ENCODE measurements at places on chromosomes 3 and 15.

DNA sequence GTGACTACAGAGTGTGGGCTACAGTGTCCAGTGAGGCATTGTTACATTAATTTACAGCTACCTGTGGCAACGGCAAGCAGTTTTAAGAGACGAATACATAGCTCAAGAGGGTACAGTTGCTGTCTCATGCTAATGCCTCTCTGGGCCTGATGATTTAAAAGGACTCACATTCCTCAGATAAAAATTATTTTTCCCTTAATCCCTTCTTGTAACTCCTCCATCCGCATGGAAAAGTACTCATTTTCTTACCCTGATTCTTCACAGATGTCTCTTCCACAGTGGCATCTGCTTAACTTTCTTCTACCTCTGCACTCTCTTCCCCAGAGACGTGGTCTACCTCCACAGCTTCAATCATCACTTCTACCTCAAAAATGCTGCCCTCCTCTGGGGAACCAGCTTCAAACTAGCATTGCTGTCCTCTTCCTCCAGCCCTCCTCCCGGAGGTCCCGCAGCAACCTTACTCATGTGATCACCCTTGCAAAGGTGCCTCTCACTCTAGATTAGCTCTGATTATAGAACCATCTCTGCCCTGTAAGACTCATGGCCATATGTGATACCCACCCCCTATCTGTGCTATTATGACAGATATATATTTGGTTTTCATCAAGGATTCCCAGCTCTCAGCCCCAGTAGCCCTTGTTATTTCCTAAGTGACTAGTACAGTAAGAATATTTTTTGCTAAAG, 21.4 kb upstream of the ABHD17C start:
- DNase-seq: no peak

- peak; percentile 70 for DNase-seq
These were observed 21.4 kb upstream of the NR2C2 start for GRCh38 chr3:14925729-14926591.

DNA sequence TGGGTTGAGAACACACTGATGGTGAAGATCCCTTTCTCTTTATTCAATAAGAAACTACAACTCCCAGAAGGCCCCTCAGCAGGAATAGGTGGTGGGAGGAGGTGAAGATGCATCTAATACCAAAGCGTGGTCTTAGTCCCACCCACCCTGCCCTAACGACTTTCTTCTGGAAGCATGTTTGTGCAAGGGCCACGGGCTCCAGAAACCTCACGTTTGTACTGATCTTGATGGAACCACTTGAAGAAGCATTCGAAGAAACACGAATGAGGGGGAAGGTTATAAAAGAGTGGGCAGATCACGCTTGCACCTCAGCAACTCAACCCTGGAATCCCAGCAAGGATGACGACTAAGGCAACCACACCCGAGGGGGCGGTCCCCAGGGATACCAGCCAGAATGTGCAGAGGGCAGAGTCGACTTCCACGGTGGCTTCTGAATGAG, 10.6 kb upstream of the SLC25A36 start:
- DNase-seq: no peak

- DNase-seq: peak; percentile 73
These were observed 232.6 kb upstream of the CHRM5 start for GRCh38 chr15:33735637-33736247.

DNA sequence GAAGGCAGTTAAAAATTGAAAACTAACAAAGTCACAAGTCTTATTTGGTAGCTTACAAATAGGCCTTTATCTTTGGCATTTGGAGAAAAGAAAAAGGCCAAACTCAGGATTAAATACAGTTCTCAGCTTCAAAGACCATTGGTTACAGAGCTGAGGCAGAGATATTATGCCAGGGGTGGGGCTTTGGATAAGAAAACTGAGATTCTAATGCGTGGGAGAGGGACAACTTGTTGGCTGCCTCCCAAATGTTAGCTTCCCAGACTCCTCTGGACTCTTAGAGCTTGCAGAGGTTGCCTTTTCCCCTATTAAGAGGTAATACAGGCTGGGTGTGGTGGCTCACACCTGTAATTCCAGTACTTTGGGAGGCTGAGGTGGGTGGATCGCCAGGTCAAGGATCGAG, 231.8 kb downstream of the SQOR start:
- DNase-seq: no peak

DNA sequence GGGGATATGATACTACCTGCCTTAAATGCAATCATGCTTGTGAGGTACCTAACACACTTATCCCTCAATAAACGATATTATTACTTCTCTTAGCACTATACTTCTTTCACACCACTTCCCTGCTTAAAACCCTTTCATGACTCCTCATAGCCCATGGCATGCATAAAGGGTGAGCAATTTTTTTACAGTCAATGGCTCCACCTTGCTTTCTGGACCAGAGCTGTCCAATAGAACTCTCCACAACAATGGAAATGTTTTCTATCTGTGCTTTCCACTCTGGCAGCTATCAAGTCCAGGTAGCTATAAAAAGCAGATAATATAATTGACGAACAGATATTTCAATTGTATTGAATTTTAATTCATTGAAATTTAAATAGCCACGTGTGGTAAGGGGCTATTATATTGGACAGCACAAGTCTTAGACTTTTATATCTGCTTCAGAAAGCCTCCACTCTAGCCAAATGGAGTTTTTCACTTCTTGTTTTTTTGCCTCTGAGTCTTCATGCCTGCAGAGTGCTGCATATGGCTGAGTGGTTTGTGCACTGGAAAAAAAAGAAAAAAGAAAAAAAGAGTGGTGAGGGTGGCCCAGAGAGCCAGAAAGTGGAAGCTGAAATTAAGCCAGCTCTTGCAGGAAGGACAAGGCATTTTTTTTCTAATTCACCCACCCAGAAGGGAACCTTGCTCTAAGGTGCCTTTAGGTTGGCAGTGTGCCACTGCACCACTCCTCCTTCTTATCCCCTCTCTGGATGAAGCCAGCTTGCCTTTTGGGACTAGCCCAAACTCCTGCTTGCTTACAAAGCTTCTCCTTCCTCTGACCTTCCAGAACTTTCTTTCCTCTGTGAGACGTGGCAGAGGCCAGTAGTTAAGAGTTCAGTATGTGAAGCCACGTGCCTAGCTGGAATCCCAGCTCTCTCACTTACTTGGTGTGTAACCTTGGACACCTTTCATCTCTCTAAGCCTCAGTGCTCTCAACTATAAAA, 239.0 kb upstream of the LRTM1 start:
- no peak for DNase-seq

- DNase-seq: no peak
These were observed 410.4 kb upstream of the RORA start for GRCh38 chr15:61639491-61639890.

- DNase-seq: peak; percentile 65
These were observed 882.5 kb upstream of the GBE1 start for GRCh38 chr3:82643948-82644347.
